ENCODE measurements at places on chromosomes 5 and 9.

DNA sequence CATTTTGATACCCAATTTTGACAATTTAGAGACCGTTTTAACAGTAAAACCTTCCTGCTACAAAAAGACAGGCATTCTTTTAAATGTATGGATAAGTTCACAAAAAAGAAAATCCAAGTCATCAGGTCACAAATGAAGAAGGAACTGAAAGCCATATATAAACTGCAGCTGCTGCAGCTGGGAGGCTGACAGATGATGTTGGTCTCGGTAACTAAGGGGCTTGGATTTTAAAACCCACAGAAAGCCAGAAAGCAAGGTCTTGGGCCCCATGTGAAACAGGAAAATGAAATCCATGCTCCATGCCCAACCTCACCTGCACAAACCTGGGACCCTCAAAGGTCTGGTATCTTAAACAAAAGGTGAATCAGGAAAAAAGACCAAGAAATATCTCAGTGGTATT, 15.7 kb upstream of the C5orf34 start:
- DNase-seq, result no peak

GRCh38 chr9:89725271-89725670, 120.5 kb downstream of the GADD45G start:
- no peak for DNase-seq

GRCh38 chr5:148394587-148395019, 10.8 kb downstream of the FBXO38 start:
- DNase-seq, result no peak

DNA sequence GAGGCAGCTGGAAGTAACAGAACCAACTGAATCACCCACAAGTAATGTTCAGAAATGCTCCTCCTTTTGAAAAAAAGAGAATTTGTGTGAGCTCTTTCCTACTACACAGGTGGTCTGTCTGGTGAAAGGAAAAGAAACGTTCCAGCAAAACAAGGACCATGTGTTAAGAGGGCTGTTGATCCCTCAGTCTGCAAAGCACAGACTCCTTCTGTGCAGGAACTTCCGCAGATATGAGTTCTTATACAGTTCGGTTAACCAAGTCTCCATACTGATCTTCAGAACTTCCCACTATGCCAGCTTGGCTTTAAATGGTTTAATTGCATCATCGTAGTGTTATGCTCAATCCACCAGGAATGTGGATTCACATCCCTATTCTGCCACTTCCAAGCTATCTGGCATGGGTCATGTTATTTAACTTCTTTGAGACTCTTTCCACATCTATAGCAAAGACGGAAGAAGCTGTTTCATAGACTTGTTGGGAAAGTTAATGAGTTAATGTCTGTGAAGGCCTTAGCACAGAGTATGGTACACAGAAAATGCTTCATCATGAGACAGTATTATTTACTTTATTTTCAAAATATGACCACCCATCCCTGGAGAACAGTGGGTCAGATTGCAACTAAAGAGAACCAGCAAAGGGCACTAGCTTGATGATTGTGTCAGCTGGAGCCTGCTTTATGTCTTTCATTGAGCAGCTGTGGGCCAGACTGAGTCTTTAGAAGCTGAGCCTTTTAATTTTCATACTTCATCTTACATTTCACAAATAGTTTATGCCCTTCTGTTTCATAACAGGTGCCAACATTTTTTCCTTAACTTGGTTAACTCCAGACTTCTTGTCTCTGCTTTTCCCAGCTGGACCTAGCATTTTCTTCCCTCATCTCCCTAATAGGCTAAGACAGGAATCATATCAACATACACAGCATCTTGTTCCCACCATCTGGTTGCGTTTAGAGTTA, 89.9 kb downstream of the MAMDC2 start:
- DNase-seq, result peak; percentile 100

DNA sequence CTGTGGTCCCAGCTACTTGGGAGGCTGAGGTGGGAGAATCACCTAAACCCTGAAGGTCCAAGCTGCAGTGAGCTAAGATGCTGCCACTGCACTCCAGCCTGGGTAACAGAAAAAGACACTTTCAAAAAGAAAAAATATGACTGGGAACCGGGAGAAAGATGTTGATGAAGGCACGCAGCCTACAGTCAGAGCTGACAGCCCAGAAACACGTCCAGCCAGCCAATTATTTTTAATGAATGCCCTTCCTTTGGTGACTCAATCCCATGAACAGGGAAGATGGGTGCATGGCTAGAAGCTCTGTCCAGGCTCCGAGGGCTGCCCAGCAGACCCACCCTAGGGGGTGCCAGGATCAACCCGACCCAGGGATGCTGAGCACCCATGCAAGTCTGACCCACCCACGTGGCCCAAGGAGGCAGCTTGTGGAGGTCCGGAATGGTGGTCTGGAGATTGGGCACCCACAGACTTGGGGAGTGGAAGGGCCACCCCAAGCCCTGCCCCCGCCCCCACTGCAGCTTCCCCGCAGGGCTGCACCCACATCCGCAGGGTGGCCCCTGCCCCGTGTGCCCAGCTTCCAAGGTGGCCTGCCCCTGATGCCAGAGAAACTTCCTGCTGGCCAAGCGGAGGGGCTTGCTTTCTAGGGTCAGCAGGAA, 51.0 kb downstream of the ADAMTS2 start:
- DNase-seq, result no peak

Data from SK-N-DZ (cell line).